ENCODE measurements at places on chromosomes 11 and 22.

GRCh38 chr11:117907276-117908108 lies 21.7 kb downstream of the TMPRSS13 start:
- DNase-seq = peak; percentile 67

DNA sequence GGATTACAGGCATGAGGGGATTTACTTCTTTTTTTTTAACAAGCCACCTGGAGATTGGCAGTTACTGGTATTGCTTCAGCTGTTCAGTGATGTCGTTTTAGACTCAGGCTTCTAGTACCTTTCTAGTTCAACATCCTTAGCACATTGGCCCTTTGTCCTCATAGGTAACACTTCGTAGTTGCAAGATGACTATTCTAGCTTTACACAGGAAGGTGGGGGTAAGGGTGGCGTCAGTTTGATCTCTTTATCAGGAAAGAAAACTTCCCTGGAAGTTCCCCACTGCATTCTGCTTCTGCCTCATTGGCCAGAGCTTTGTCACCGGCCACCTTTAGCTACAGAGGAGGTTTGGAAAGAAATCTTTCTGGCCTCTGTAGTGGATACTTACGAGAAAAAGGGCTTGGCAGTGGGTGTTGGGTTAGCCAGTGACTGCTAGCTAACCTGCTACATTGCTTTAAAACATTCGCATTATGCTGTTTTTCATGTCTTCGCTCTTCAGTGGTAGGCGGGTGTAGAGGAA lies 40.7 kb downstream of the SFI1 start:
- peak; percentile 28 for DNase-seq

DNA sequence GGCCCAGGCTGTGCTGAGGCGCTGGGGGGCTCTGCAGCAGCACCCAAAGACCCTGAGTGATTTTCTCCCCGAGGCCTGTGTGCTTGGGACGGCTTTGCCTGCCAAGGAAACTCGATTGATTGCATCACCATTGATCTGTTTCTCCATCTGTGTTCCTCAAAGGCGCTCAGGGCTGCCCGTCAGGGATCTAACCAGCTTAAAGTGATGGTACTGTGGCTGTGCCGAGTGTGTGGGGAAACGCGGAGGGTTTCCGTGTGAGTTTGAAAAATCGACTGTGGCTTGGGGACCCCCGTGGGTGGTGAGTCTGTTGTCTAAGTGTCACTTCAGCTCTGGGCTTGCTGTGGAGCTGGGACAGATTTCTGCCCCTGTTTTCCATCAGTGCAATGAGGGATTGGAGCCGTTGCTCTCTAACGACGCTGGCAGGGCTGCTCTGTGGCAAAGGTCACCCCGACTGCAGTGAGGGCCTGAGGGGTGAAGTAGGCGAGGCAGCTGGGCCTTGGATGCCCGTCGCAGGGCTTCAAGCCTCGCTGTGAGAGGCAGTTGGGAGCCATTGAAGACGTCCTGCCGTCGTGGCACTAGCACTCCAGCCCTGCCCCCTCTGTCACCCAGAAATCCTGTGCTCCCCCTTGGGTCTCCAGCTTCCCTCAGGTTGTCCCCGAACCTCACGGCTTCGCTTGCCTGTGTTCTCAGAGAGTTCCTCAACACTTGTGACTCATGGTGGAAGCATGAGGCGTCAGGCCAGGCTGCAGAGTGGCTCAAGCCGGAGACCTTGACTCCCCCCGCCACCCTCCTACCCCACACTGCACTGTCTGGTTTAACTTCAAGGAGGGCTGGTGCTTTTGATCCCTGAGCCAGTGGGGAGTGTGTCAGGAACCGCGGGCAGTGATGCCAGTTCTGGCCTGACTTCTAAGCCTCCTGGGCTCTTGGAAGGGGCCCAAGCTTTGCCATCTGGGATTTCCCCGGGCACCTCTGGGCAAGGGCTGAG lies 21.8 kb downstream of the CACNA1I start:
- DNase-seq = peak; percentile 43

GRCh38 chr11:2549491-2549875 lies 104.7 kb downstream of the KCNQ1 start:
- DNase-seq = no peak
